ENCODE measurements at places on chromosomes 16 and 17.

DNA sequence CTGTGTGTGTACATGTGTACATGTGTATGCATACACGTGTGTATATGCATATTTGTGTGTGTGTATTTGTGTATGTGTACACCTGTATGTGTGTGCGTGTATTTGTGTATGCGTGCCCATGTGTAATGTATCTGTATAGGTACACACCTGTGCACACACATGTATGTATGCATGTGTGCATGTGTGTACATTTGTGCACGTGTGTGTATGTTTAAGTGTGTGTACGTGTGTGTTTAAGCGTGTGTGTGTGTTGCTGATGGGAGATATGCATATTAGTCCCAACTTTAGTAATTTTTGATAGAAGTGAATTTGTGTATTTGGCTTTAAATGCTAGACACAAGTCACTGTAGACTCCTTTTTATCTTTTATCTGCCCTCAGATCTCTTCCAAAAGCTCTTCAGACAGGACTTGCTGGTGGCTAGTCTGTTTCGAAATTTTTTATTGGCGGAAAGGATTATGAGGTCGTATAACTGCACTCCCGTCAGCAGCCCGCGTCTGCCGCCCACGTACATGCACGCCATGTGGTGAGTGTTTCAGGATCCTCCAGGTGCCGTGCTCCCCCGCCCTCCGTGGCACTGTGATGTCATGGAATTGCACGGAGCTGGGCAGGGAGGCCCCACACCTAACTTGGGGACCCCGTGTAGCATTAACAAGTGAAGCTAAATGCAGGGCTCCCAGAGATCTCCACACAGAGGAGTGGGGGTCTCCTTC is 168.8 kb upstream of the CHMP6 start:
- no peak for DNase-seq

DNA sequence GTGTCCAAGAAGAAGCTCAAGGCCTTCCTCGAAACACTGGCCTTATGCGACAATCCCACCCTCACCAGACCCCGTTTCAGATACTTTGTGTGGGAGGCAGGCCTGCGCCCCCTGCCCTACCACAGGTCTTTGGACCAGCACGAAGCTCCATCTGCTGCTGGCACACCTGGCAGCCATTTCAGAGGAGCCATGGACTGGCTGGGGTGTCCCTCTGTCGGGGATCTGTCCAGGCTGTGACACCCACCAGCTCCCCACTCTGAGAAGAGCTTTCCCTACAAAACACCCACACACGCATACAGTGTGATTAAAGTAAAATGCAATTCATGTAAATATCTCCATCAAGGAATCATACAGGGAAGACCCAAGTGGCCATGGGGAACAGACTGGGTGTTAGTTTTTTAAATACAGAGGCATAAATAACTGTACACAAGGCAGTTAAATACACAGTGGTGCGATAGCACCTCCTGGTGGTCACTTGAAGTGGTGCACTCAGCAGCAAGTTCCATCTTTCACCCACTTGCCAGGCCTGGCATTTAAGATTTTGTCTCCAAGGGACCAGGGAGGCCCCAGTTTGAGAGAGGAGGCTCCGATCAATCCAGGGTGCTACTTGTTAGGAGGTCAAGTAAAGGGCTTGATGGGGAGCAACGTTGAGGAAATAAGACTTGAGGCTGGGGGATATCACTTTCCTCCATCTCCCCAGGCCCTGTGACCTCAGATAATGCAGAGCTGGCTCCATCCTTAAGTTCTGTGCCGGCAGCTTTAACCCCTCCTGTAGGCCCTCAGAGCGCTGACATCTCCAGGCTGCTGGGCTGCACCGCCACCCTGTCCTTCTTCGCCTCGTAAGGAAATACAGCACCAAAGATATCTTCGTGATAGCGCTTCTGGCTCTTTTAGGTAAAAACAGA is 43.6 kb downstream of the NOS2 start:
- peak; percentile 45 for DNase-seq

DNA sequence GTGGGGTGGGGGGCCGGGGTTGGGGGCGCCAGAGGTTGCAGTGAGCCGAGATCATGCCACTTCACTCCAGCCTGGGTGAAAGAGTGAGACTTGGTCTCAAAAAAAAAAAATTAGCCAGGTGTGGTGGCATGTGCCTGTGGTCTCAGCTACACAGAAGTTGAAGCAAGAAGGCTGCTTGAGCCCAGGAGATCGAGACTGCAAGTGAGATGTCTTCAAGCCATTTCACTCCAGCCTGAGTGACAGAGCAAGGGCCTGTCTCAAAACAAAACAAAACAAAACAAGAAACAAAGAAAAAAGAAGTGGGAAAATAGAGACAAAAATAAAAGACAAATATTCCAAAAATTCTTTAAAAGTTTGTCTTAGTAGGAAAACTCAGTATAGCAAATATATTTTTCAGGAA is 135.1 kb upstream of the CORO6 start:
- peak; percentile 21 for DNase-seq

DNA sequence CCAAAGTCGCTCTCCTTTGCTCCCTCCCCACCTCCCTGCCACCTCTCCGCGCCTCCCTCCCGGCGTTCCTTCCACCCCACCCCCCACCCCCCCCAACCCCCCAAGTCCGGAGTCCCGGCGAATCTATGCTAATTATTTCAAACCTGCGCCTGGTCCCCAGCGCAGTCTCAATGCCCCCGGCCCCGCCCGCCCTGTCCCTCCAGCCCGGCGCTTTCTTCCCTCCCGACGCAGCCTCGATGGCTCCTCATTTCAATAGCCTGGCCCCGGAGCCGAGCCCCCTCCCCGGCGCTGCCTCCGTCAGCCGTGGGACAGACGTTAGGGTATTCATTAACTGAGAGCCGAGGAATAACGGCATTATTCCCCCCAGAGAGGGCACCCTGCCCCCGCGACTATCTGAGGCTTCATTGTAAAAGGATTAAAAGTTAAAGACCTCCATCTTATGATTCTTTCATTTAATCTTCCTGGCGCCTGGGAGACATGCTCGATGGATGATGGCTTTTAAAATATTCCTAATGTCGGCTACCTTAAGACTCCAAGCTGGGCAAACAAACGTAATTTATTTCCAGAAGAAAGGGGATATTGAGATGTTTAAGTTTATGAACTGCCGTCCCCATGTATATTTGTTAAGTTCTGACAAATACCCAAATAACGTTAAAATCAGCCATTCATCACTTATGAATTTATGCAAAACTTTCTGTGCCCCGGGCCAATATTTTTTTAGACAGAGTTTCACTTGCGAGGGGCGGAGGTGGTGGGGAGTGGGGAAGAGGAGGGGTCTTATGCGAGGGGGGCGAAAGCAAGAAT is 3.4 kb downstream of the NOG start:
- no peak for DNase-seq

GRCh38 chr17:64117981-64118979 is 11.7 kb downstream of the ERN1 start:
- DNase-seq: no peak

- peak; percentile 22 for DNase-seq
These were observed at the start of gene HOXB13 for GRCh38 chr17:48728232-48729231. TSS of gene HOXB13 (minus strand) at chr17:48728750. CDS start at chr17:48728593, 157 bp downstream.

DNA sequence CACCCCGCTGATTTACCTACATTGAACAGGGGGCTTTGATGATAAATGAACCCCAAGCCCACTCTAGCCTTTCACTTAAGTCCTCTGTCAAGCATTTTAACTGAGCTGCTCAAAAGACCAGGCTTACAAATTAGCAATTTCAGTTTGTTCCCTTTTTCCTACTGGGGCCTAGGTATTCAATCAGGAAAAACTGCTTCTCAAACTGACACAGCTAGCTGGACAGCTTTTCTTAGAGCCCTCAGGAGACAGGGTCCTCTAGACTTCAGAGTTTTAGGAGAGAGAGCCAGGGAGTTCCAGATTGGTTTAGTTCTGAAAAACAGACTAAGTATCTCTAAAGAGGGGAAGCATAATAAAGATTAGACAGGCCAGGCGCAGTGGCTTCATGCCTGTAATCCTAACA is 6.2 kb upstream of the HEXIM2 start:
- DNase-seq: no peak

GRCh38 chr16:4373356-4373908 is 1.8 kb downstream of the VASN start:
- no peak for DNase-seq

- DNase-seq: no peak
These were observed 13.8 kb upstream of the KCNJ18 start for GRCh38 chr17:21678393-21679081.

GRCh38 chr16:16021020-16021419 is 71.6 kb downstream of the ABCC1 start:
- no peak for DNase-seq

DNA sequence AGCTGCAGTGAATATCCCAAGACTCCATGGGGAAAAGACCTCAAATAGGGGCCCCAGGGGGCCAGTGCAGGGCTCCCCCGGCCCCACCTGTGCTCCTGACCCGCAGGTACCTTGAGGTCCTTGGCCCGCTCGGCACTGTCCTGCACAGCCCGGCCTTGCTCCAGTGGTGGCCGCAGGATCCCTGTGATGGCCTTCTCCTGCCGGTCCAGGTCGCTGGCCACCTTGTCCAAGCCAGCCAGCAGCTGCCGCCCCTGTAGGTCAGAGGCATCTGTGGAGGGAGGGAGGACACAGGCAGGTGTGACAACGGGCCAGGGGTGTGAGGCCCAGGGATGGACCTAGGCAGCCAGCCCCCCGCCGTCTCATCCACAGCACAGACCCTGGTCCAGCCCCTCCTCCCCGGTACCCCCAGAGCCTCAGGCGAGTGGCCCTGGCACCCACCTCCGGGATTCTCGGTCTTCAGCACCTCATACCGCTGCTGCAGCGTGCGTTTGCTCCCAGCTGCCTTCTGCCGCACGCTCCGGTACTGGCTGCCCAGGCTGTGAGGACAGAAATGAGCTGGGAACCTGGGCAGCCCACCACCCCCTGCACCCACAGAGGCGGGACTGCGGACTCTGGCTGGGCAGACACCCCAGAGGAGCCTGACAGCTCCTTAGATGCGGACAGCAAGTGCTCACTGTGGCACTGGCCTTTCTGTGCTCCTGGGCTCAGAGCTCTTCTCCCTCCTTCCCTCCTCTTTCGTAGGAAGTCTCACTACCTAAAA is 43.7 kb downstream of the PPL start:
- no peak for DNase-seq

- DNase-seq: no peak
These were observed 7.7 kb upstream of the PPL start for GRCh38 chr16:4944333-4945281.

GRCh38 chr17:77144227-77144626 is 3.5 kb downstream of the SEC14L1 start:
- no peak for DNase-seq

GRCh38 chr17:27413792-27414191 is 42.5 kb upstream of the KSR1 start:
- DNase-seq: no peak

GRCh38 chr17:67853703-67854102 is 28.4 kb downstream of the BPTF start:
- DNase-seq: no peak

GRCh38 chr17:7177954-7178477 is 1.2 kb downstream of the ASGR1 start:
- no peak for DNase-seq

DNA sequence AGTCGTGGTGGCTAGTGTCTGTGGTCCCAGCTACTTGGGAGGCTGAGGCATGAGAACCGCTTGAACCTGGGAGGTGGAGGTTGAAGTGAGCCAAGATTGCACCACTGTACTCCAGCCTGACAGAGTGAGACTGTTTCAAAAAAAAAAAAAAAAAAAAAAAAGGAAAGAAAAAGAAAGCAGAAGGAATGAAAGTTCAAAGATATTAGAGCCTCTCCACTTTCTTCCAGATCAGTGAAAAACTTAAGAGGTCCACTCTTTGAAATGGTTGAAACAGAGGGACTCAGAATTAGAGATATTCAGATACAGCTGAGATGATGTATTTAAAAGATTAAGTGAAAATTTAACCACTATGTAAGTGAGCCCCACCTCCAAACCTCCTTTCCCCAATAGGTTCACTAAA is 16.8 kb downstream of the MED13 start:
- no peak for DNase-seq

- DNase-seq: no peak
These were observed 2.4 kb downstream of the SLC25A35 start for GRCh38 chr17:8292639-8293395.

- no peak for DNase-seq
These were observed 3.8 kb upstream of the DYNLL2 start for GRCh38 chr17:58079300-58080033.

- no peak for DNase-seq
These were observed 220.1 kb downstream of the CCDC182 start for GRCh38 chr17:57524839-57525568.

DNA sequence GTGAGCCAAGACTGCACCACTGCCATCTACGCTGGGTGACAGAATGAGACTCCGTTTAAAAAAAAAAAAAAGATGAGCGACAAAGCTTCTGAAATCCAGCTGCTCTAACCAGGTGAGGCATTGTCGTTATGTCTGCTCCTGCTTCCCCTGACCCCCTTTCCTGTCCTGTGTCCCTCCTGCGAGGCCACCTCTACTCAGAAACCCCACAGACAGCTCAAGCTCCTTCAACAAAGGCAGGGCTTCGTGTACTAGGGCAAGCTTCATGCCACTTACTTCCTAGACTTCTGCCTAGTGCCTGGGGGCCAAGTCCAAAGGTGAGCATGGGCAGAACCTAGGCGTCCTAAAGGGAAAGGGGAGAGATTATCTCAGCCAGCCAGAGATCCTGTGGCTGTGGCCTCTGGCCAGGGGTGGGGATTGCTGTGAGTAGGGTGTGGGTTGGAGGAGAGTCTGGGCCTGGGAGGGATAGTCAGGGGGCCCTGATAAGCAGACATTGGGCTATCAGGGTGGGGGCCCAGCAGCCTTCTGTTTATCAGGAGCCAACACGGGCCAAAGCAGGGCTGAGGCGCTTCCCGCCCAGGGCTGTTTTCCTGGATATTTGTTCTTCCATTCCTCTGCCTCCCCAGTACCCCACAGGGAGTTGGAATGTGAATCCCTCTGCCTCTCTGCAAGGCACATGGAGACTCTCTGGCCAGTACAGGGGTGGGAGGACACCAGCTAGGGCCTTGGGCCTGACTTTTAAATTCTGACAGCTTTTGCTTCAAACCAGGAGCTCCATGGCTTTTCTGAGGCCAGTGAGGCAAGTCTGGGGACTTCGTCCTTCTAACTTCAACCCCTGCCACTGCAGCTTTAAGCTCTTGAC is 10.4 kb downstream of the ERAL1 start:
- no peak for DNase-seq

- no peak for DNase-seq
These were observed 2.7 kb upstream of the LIMD2 start for GRCh38 chr17:63702721-63703015.
